ENCODE measurements at places on chromosomes 3 and 15.

- DNase-seq: no peak
These were observed 112.5 kb upstream of the THBS1 start for GRCh38 chr15:39468331-39468730.

GRCh38 chr3:59286791-59287531, 237.1 kb upstream of the CFAP20DC start:
- peak; percentile 16 for DNase-seq

- no peak for DNase-seq
These were observed 172.8 kb upstream of the RGMA start for GRCh38 chr15:93261845-93262244.

DNA sequence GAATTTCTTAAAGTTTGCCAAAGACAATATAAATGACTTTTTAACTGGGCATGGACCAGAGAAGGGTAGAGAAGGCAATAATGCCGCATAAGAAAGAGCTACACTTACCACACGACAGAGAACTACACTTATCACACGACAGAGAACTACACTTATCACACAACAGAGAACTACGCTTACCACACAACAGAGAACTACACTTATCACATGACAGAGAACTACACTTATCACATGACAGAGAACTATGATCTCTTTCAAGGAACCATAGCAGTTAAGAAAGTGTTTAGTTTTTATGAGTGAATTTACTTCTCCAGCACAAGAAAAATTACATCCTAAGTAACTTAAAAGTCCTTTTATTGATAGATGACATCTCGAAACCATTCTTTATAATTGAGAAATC, 32.0 kb downstream of the DCUN1D1 start:
- DNase-seq: no peak

DNA sequence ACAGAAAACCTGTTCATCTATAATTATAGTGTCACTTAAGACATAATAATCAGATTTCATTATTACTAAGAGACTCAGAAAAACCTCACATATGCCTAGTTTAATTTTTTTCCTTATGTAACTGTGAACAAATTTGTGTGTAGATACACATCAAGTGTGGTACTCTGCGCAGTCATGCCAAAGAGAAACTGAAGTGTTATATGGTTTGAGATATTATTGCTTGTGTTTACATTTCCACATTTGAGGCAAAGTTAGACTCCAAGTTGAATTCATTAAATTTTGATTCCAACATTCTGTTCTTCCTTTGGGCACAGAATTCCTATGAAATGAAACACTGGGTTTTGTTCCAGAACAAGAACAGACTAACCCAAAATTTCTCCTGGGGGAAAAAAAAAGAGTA, 2.2 kb downstream of the MBNL1 start:
- no peak for DNase-seq

DNA sequence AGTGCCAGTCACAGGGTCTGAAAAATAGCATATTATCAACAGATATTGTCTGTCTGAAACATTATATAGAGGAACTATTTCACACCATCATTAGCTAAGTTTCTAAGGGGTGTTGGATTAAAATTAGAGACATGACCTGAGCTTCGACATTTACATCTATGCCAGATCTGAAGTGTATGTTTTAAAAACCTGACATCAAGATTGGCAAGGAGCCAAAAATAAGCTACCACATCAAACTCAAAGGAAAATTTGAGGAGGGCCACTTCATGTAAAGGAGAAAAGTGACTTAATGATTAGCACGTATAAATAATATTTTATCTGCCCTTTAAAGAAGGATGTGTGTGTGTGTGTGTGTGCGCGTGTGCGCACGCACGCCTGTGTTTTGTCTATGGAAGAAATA, 752.0 kb upstream of the GRM7 start:
- no peak for DNase-seq

DNA sequence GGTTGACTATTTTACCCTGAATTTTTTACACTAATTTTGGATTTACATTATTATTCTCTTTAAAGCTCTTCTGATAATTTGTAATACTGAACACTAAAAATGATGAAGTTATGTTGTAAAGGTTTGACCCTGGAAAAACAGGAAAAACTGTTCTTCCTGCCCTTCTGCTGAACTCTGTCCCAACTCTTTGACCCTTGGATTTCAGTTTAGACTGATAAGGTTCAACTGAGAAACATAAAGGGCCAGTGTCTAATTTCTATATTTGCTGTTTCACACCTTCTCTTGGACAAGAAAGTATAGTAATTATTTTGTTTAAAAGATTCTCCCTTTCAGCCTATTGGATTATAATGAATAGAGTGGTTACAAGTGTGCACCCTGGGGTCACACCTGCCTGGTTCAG, 12.8 kb upstream of the TMOD3 start:
- no peak for DNase-seq

GRCh38 chr15:45842151-45842550, 207.3 kb downstream of the SQOR start:
- no peak for DNase-seq
